CD14-positive monocyte (primary cell): ENCODE measurements at places on chromosomes 16 and 17. TPM values are rescaled to one million over a fixed set of nuclear protein-coding genes. Genes with fewer than 3 reads are reported as not detected.

- no peak for DNase-seq
Measured at GRCh38 chr16:23348579-23349469, 46.7 kb downstream of the SCNN1B start.

GRCh38 chr16:89120921-89121351, 27.3 kb downstream of the ACSF3 start:
- no peak for DNase-seq

DNA sequence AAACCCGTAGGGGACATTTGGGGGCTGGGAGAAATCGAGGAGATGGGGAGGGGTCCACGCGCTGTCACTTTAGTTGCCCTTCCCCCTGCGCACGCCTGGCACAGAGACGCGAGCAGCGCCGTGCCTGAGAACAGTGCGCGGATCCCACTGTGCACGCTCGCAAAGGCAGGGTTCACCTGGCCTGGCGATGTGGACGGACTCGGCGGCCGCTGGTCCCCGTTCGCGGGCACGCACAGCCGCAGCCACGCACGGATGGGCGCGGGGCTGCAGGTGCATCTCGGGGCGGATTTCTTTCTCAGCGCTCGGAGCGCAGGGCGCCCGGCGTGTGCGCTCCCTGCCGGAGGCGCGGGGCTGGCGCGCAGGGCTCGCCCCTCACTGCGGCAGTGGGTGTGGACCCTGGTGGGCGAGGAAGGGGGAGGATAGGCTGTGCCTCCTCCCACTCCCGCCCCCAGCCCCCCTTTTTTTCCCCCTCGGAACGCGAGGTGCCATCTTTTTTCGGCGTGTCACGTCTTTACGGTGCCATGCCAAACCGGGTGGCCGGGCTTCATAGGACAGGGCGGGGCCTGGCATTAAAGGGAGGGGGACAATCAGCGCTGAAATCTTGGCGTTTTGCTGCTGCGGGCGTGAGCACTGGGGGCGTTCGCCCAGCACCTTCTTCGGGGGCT, 1.1 kb downstream of the MAPT start:
- no peak for DNase-seq

- no peak for DNase-seq
Measured at GRCh38 chr16:86337138-86337537, 173.2 kb upstream of the FOXF1 start.

DNA sequence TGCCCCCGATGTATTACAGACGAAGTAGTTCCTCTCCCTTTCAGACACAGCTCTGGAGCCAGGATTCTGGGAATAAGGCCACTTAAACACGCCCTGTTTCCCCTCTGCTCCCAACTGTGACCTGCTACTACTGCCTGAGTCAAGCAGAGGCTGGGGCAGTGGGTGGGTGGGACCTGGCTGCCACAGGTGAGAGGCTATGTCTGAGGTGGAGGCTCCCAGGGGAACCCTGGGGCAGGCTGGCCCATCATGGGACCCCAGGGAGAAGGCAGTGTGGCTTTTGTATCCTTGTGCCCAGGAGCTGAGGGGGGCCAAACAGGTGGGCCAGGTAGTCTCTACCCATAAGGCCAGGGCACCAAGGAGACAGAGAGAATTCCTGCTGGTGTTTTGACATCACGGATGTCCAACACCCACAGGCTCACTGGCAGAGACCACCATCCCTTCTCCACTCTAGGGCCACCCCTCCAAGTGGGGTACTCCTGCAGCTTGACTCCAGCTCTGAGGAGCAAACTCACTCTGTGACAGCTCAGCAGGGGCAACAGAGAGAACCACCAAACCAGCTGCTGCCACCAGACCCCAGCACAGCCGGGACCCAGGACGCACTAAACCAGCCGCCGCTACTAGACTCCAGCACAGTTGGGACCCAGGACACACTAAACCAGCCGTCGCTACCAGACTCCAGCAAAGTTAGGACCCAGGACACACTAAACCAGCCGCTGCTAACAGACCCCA, 105.3 kb upstream of the SMURF2 start:
- no peak for DNase-seq

DNA sequence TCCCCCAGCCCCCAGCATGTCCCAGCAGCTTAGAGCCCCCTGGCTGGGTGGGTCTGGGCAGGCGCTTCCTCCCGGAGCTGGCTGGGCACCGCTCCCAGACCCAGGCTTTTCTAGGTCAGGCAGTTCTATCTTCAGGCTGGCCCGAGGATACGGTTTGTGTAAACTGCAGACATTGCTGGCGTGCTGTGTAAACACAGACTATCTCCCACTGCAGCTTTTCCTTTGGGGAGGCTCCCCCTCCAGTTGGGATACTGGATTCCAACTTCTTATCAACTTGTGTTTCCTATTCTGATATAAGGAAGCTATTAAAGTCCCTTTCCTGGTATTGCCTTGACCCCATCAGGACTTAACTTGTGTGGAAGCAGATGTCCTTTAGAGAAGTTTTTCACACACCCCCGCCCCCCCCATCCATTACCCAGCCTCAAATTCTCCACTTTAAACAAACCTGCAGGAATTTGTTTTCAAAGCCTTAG, 18.3 kb upstream of the GNA13 start:
- no peak for DNase-seq

DNA sequence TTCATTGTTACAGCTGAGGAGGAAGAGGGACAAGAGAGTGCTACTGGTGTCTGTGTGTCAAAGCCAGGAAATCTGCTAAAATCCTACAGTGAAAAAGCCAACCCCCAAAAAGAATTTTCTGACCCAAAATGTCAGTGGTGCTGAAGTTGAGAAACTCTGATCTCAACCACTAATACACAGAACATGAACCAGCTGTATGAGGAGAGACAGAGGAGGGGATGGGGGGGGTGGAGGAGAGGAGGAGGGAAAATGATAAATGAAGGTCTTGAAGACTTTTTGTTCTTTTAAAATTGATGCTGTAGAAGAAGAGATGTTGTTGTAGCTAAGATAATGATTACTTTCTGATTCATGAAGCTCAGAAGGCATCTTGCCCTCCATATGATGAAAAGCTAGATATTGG, 27.4 kb upstream of the CDRT4 start:
- DNase-seq, result no peak

DNA sequence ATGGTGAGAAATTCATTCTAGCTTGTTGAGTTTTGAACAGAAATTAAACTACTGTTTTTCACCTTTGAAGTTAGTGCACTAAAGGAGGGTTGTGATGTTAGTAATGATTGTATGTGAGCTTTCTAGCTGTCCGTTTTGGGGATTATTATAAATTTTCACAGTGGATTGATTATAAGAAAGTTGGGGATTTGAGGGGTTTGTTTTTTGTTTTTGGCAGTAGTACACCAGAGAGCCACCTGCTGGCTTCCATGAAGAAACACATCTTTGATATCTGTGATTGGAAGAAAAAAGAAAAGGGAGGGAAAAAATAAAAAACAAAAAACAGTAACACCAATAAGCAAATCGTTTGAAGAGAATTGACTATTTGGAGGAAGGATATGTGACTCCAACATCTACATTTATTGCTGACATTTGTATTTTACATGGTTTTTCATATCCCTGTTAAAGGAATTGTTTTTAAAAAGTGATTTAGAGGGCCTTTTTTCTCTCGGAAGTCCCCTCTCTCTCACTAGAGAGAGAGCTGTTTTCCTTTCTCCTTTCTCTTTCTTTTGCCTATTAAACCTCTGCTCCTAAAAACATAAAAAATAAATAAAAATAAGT, 1469.5 kb upstream of the GOT2 start:
- no peak for DNase-seq

GRCh38 chr17:80773243-80773991, 218.2 kb upstream of the CHMP6 start:
- no peak for DNase-seq

DNA sequence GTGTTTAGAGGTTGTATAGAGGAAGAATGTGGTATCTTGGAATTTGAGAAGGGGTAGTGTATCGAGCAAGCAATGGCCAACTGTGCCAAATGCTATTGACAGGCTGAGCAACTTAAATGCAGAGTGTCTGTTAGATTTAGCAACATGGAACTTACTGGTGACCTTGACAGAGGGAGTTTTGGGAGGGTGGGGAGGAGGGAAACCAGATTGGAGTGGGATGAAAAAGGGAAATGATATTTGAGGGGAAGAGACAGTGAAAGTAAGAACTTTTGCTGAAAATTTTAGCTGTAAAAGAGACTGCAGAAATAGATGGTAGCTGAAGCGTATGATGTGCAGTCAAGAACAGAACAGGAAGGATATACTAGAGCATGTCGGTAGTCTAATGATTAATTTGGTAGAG, 1.1 kb downstream of the LRRC36 start:
- DNase-seq, result no peak

- DNase-seq, result no peak
Measured at GRCh38 chr17:56638591-56639051, 45.1 kb downstream of the NOG start.

DNA sequence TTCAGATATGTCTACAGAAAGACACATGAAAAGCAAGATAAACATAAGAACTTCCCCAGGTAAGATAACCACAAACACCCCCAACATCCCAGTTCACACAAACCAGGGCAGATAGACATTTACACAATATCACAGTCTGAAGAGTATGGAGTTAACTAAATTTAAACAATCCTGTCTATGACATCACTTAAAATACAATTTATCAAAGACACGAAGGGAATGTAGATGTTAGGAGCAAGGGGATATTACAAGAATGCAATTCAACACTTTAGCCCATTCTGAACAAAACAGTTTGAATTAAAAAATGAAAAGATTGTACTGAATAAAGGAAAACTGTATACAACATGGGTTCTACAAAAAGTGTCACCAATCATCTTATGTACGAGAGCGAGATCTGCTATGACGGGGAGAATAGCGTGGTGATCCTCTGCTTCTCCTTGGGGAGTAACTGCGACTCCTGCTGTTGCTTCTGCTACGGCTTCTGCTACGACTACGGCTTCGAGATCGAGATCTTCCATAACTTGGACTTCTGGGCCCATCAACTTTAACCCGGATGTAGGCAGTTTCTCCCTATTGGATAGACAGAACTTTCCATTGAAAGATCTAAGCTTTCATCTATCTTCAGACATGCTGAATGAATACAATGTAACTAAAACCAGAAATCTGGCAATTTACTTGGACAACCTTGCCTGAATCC, 1.9 kb downstream of the SRSF1 start:
- DNase-seq, result no peak

- DNase-seq, result no peak
Measured at GRCh38 chr17:79078476-79079190, 4.0 kb downstream of the ENGASE start.

Gene ABCA8
- not detected in 2 replicates for polyA plus RNA-seq

Gene PROCA1
- 0.78 TPM for polyA plus RNA-seq

- peak; percentile 20 for DNase-seq
Measured at GRCh38 chr16:72856797-72857196, 191.1 kb downstream of the ZFHX3 start.

Gene TSPOAP1
- 0.18 TPM for polyA plus RNA-seq

Gene ABCA6
- polyA plus RNA-seq, result 0.93 TPM

DNA sequence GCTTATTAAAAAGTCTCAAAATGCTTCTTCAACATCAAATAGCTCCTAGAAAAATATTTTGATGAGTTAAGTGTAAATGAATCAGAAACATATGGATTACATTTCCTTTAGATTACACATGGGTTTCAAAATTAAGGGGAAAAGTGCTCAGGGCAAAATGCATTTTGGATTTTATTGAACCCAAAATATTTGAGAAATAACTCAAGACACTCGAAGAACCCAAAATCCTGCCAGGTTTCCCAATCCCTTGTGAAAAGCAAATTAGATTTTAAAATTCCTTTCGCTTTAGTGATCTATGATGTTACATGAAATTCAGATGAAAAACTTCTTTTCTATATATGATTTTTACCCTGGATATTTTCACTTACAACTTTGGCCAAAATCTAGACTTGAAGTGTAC, 847.4 kb upstream of the SOX9 start:
- no peak for DNase-seq
